ENCODE measurements at places on chromosomes 3 and 15. TPM values are rescaled to one million over a fixed set of nuclear protein-coding genes. Genes with fewer than 3 reads are reported as not detected.

The ALDH1A2 gene
- total RNA-seq: 78.6 TPM

The WNT5A gene
- 12.9 TPM for total RNA-seq

The FRMD4B gene
- 66.7 TPM for total RNA-seq

The LNP1 gene
- 10.7 TPM for total RNA-seq

Measured in spinal cord (tissue), 10 donors.